Neural progenitor cell (in vitro differentiated cells): ENCODE measurements at places on chromosomes 1 and 21.

GRCh38 chr1:228381356-228381755 lies 25.3 kb downstream of the TRIM11 start:
- no peak for DNase-seq

DNA sequence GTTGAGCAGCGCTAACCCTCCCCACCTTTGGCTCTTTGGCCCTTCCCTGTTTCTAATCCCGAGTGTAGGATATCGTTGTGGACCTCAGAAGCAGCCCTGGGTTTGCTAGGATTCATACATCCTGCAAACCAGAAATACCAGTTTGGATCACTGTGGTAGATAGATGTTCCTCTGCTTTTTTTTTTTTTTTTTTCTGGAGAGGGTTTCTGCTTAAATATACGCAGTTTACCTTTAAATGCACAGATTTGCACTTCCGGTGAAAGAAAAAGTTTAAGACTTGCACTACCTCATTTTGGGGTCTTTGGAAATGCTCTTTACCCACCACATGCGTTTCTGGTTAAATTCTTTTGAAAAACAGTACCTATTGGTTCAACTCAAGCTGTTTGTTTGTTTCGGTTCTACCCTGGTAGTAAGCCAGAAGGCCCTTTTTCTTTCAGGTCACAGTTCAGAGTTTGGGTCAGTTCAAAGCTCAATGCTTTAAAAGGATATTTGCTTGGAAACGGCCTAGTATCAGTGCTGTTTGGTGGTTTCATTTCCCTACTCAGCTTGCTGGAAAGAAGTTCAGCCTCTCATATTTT lies 908 bp downstream of the DDI2 start:
- DNase-seq, result no peak

DNA sequence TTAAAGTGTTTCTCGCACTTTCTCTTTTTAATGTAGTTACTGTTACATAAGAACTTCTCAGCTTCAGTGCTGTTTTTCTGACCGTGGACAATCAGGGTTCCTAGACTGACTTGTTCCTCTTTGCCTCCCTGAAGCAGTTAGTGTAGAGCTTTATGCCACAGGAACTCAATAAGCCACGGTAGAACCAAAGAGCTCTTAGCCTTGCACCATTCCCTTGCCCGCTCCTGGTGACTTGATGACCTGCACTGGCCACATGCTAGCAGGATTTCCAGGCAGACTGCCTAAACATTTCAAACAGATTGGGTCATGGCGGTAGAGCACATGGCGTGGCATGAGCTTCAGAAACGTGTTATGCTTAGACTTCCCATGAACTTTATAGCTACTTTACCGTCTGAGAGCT lies 18.8 kb upstream of the FASLG start:
- no peak for DNase-seq

GRCh38 chr1:224800486-224801119 lies 128.9 kb upstream of the DNAH14 start:
- no peak for DNase-seq

- no peak for DNase-seq
These were observed 4.9 kb upstream of the SAMD11 start for GRCh38 chr1:918843-919242.

DNA sequence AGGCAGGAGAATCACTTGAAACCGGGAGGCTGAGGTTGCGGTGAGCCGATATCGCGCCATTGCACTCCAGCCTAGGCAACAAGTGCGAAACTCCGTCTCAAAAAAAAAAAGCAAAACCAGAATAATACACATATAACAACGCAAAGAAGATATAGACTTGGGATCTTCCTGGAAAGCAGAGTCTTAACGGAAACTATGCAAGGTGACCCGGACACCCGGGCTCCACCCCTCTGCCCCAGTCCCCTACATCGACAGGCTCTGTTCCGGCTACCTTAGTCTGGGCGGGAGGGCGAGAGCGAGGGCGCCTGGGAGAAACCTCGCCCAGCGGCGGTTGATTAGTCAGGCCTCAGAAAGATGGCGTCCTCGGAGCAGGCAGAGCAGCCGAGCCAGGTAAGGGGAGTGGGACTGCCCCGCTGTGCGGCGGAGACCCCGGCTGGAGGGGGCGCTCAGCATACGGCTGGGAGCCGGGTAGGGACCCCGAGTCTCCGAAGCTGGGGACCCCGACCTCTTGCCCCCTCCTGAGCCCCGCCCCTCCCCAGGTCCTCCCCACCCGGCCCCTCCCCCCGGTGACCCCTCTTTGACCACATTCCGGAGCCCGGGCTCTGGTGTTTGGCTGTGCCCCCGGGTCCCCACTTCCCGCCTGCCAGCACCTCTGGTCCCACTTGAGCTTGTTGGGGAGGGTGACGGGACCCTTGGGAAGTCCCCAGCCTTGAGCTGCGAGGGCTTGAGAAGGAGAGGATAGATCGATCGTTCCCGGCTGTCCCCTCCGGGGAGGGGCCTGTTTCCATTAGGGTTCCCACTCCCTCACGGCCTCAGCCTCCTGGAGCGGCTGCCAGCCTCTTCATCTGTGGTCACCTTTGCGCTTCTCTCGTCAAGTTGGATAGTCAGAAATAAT lies at the start of gene PEX14:
Gene PEX14 (plus strand): TSS at position 338 of the 895 bp plus-strand sequence. CDS start 17 bp downstream, at position 355.
- DNase-seq, result peak; percentile 95

GRCh38 chr1:30986755-30987154 lies 78.2 kb upstream of the SDC3 start:
- DNase-seq, result no peak

GRCh38 chr1:213159376-213159775 lies 108.3 kb downstream of the RPS6KC1 start:
- no peak for DNase-seq

DNA sequence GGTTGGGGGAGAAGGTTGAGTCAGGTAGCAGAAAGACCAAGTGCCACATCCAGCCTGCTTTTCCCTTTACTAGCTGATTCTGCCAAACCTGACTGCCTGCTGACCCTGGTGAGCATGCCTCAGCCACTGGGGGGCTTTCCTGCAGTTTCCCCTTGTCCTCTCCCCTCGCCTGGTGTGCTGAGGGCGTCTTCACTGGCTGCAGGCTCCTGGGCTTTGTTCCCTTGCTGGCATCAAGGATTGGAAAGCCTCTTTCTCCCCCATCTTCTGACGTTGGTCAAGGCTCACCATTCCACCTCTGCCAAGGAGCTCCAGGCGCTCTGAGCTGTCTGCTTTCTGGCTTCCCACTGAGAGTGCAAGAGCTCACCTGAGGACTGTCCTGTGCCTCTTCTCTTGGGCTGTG lies 28.4 kb downstream of the MAN1C1 start:
- DNase-seq, result no peak

DNA sequence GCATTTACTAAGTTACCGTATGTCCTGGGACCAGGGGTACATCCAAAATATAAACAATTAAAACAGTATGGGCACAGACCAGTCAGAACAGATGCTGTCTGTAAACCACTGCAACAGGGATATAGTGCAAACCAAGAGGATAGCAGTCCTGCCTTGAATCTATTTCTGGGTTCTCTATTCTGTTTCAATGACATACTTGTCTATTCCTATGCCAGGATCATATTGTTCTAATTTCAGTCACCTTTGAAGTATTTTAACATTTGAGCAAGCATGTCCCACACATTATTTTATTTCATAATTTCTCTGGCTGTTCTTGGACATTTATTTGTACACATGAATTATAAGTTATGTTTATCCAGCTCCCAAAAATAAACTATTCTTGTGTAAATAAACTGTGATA lies 28.2 kb upstream of the SYDE2 start:
- no peak for DNase-seq

DNA sequence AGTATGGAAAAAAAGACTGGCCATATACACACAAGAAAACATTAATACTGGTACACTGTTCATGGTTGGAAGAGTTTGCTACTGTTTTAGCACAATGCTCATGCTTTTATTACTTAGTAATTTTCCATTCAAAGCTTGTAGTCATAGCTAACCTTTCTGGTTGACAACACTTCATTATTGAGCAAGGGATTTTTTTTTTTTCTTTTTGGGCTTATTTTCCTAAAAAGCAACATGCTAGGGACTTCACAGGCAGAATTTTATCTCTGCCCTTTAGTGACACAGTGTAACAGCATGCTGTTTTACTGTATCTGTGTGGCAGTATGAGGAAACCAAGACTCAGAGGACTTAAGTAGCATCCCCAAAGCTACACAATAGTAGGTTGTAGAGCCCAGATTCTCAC lies 58.5 kb downstream of the FGGY start:
- DNase-seq, result no peak

- no peak for DNase-seq
These were observed 15.3 kb downstream of the DNAJC11 start for GRCh38 chr1:6686294-6686693.

- DNase-seq, result no peak
These were observed 74.0 kb downstream of the TENT5C start for GRCh38 chr1:117679868-117680267.

DNA sequence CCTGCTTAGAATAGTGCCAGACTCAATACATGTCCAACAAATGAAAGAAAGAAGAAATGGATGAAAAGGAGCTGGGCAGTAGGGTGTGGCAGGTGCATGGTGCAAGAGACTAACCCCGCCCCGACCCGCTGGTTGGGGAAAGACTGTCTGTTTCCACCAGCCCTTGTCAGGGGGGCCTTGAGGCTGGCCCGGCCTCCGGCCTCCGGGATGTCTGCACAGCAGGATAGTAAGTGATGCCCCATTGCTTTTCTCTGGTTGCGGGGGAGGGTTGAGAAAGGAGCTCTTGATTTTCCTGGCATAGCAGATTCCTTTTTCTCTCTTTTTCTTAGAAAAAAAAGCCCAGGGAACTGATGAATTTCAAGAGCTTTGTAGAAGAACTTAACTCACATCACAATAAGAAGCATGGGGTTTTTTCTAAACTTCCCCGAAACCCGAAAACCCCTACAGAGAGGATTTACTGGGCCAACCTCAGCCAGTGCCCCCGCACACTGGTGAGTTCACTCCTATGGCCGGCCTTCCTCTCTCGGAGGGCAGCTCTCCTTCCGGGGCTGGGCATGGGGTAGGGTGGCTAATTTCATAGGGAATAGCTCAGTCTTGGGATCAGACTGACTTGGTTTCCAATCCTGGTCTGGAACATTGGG lies 12.5 kb upstream of the TTC22 start:
- peak; percentile 28 for DNase-seq
